Heart left ventricle (tissue), 16 donors: ENCODE measurements at places on chromosomes 11 and 22.

GRCh38 chr22:30873661-30874060 is 94.9 kb downstream of the MORC2 start:
- DNase-seq: no peak

GRCh38 chr11:41379084-41379483 is 80.4 kb downstream of the LRRC4C start:
- DNase-seq: no peak

DNA sequence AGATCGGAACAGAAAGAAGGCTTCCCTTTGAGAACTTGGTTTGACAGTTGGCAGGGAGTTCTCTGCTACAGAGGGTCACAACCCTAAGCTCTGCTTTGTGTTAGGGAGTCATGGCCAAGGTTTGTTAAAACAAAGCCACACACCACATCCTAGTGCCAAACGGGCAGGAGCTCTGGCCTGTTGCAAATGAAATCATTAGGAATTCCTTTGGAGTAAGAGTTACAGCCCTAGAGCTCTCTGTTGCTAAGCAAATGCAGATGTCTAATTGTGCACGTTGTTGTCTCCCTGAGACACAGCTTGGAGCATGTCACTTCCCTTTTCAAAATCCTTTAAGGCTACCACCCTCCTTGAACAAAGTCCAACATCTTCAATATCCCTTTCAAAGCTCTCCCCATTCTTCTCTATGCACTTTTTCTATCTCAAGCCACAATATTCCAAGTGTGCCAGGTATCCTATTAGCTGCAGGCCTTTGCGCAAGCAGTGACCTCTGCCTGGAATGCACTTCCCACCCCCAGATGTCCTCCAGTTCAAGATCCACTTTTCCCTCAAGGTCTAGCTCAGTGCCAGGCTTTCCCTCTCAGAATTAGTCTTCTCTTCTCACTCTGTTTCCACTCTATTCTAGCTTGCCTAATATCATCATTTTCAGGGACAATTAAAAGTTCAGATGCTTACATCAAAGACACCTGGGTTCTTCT is 253.7 kb upstream of the POU2AF2 start:
- no peak for DNase-seq

DNA sequence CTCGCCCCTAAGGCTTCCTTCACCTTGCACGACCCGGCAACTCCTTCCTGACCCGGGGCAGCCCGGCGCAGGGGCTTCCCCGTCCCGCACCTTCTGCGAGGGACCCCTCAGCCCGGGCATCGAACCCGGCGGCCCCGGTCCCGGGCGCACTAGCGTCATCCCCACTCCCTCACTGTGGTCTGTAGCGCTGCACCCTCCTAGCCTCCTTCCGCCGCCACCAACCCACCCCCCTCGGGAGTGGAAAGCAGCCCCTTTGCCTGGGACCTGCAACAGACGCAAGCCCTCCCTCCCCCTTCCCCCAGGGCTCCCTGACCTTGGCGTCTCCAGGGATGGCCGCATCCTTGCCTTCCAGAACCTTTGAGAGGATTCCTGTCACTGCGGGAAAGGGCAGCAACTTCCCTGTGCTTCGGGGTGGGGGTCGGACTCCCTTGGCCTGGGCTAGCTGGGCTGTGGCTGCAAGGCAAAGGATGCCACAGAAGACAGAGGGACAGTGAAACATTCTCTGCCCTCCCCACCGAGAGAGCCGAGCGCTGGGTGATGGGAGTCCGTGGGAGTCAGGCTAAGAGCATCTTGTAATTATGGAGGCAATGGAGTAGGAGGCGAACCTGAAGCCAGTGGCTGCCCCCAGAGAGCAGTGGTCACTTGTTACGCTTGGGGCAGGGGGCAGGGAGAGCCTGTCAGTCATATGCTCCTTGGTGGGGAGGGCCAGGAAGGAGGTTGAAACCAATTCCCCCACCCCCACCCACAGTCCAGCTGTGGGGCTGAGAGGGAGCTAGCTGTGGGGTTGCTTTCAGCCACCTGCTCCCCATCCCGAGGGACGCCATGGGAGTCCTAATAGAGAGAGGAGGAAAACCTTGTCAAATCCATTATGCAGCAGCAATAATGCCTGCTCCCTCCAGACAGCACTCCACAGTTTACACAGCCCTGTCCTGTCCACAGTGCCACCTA is 920 bp downstream of the TMEM132A start:
- no peak for DNase-seq

DNA sequence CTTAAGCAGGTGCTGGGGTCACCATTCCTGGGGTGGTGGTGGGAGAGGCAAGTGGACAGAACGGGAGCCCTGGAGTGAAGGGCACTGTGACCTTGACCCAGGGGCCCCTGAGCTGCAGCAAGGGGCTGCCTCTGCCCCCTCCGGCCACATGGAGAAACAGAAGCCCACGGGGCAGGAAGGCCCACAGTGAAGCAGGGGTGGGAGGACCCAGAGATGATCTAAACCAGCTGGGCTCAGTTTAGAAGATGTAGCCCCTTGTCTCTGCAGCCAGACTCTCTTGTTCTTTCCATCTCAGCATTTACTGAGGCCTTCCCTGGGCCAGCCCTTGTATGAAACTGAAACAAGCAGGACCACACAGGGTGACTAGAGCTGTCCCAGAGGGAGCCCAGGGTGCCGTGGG is 30.5 kb downstream of the WNT11 start:
- DNase-seq: no peak

- no peak for DNase-seq
Observed at GRCh38 chr22:45163099-45163450, 650 bp upstream of the NUP50 start.

- DNase-seq: no peak
Observed at GRCh38 chr11:96111308-96111707, 187.4 kb upstream of the MTMR2 start.

- no peak for DNase-seq
Observed at GRCh38 chr22:40714499-40715337, 35.4 kb downstream of the MCHR1 start.
